ENCODE measurements at places on chromosomes 7 and 10.
A peak's percentile ranks its signal among the peaks of the same experiment; 100 is the strongest.

GRCh38 chr7:34191771-34192479 lies 286.6 kb downstream of the BMPER start:
- DNase-seq, result no peak

GRCh38 chr7:120949393-120949911 lies 1.1 kb upstream of the ING3 start:
- DNase-seq, result peak; percentile 50

GRCh38 chr10:126500866-126501265 lies 112.6 kb upstream of the ADAM12 start:
- DNase-seq, result no peak

GRCh38 chr10:64036321-64036930 lies 515.2 kb downstream of the REEP3 start:
- DNase-seq, result no peak

- DNase-seq, result peak; percentile 82
Measured at GRCh38 chr10:62817121-62817765, 1.1 kb upstream of the EGR2 start.

GRCh38 chr10:69451784-69452251 lies 553 bp downstream of the TSPAN15 start:
- DNase-seq, result peak; percentile 85

DNA sequence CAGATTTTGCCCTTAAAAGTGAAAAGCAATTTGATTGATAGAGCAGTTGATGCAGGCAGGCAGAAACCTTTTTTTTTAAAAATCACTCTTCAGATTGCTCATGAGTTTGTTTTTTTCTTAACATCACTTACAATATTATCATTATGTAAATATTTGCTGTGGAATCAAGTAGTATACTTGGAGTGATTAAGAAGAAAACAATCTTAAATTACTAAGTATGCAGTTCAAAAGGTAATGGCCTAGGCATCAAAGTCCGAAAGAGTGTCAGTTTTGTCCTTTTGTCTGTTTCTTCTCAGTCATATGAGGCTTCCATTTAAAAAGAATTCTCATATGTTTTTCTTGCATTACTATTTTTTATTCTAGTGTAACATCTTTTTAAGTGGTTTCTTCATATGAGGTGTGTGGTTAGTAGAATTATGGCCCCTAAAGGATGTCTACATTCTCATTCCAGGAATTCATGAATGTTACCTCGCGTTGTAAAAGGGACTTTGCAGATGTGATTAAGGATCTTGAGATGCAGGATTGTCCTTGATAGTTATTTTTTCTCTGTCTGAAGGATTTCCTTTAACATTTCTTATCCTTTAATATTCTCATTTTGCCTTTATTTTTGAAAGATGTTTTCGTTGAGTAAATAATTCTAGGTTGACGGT lies 44.0 kb downstream of the BICC1 start:
- peak; percentile 11 for DNase-seq

DNA sequence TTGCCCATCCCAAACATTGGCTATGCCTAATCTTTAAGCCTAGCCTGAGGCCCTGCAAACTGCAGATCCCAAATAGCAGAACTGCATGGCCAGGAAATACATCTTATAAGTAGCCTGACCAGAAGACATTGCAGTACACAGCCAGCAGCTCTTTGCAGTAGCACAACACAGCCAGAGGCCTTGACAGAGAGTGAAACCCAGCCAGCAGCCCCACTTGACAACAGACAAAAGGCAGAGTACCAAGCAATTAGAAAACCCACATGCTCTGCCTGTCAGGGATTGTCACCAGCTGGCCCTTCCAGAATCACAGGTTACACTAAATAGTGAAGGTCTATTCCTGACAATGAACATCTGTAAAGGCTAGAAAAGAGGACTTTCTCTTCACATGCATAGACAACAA lies 242.8 kb upstream of the TMEM72 start:
- no peak for DNase-seq

- no peak for DNase-seq
Measured at GRCh38 chr7:5477723-5478531, 54.3 kb upstream of the TNRC18 start.

- no peak for DNase-seq
Measured at GRCh38 chr10:71177651-71178199, 34.6 kb upstream of the UNC5B start.

DNA sequence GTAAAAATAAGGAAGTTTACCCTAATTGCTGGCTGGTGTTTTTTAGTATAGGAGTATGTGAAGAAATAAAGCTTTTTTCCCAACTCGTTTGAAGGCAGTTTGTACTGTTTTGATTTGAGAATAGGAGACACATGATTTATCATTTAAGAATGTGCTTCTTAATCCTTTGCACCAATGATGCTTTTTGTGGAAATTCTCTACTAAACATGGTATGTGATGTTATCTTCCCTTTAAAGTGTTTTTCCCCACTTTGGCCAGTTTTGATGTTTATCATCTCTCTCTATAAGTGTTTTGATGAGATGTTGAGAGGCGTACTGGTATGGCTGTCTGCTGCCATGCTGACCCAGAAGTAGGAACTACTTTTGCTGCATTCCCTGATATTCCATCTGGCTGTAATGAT lies 85.1 kb downstream of the SUGCT start:
- DNase-seq, result no peak

DNA sequence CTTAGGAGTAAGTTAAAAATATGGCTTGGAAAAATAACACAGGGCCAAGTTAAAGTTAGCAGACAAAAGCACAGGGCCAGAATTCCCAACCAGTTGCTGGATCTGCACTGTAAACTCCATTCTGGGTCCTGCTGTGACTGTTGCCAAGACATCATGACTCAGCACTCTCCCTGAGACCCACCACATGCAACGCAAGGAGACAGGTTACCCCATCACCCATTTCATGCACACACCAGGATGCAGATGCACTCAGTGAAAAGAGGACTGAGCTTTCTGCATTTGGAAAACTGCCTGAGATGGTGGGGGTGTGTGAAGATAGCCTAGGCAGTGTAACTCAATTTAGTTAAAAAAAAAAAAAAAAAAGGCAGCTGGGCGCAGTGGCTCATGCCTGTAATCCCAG lies 97.6 kb upstream of the ZNF438 start:
- DNase-seq, result peak; percentile 25

All from DMS53 (cell line).